ENCODE measurements at places on chromosomes 6 and 20. TPM values are rescaled to one million over a fixed set of nuclear protein-coding genes. Genes with fewer than 3 reads are reported as not detected.

GRCh38 chr6:148269386-148269785 is 73.3 kb upstream of the SASH1 start:
- H3K27ac ChIP-seq: peak overlapping the region; percentile 57
- peaks cover 30% of the 10 kb centered on the region for H3K4me1 ChIP-seq
- H3K36me3 ChIP-seq: no peaks in the 10 kb centered on the region
- no peak for DNase-seq
- H3K4me3 ChIP-seq: no peak overlapping the region

The CENPB gene
- 83.6 TPM for total RNA-seq

The MYCT1 gene
- not detected for total RNA-seq

DNA sequence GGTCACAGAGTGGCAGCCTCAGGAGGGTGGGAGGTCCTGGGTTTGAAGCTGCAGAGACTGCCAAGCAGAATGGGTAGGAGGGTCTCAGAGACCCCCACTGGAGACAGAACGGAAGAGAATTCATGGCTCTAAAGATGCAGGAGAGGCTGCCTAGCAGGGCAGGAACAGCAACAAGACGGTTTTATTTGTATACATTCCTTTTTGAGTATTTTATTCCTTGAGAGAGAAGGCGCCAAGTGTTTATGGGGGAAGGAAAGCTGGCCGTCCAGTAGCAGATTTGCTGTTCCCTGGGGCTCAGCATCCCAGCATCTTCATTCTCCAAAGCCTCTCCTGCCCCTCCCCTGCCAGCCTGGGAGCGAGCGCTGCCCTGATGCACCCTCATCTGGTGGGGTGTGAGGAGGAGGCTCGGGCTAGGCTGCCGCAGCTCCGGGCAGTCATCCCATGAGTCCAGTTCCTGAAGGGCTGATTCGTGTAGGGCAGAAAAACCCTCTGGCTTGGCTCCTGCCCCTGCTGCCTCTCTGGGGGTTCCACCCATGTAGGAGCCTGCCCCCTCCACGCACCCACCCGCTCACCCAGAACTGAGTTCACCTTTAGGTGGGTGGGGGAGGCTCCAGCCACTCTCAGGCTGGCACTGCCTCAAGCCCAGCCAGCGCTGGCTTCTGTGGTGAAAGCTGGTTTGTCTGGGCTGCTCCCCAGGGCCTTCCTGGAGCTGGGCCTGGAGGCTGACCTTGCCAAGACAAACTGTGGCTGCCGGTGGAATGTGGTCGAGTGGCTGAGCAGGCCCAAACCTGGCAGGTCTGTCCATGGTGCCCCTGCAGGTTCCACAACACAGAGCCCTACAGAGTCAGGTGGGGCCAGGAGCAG is 32.4 kb downstream of the CPXM1 start:
- H3K27ac ChIP-seq: no peak overlapping the region
- no peak overlapping the region for H3K4me3 ChIP-seq
- peaks cover 36% of the 10 kb centered on the region for H3K27me3 ChIP-seq
- H3K4me1 ChIP-seq: no peaks in the 10 kb centered on the region

DNA sequence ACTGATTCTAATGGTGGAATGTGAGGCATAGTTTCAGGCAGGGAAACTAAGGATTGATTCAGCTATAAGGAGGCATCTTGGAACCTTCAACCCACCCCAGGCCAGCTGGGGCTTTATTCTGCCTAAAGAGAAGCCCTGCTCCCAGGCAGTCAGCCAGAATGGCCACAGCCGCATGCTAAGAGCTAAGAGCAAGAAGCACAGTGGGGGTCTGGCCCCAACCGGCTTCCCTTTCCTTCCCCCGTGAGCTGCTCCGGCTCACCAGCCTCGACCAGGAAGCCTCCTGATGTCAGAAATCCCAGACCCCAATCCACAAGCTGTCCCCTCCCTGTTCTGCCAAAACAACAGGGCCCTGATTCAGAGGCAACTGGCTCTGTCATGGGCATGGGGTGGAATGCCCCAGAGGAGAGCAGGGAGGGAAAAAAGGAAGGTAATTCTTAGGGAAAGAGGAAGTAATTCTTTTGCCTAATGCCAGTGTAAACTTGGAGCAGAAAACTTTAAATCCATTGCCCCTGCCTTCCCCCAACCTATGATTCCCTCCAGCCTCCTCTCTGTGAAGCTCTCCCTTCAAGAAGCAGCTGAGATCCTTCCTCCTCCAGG is 6.9 kb downstream of the GRM4 start:
- H3K4me3 ChIP-seq: no peak overlapping the region
- H3K27ac ChIP-seq: no peak overlapping the region
- DNase-seq: no peak
- H3K4me1 ChIP-seq: no peaks in the 10 kb centered on the region
- peaks cover 78% of the 10 kb centered on the region for H3K27me3 ChIP-seq
- no peaks in the 10 kb centered on the region for H3K36me3 ChIP-seq

The TRERF1 gene
- 14.0 TPM for total RNA-seq

- H3K4me1 ChIP-seq: no peaks in the 10 kb centered on the region
- no peaks in the 10 kb centered on the region for H3K27me3 ChIP-seq
- H3K27ac ChIP-seq: no peak overlapping the region
- H3K4me3 ChIP-seq: no peak overlapping the region
- peaks cover 20% of the 10 kb centered on the region for H3K36me3 ChIP-seq
Measured at GRCh38 chr6:136274062-136274461, 15.6 kb downstream of the BCLAF1 start.

- no peaks in the 10 kb centered on the region for H3K36me3 ChIP-seq
- peaks cover 6% of the 10 kb centered on the region for H3K27me3 ChIP-seq
- no peaks in the 10 kb centered on the region for H3K4me1 ChIP-seq
- no peak for DNase-seq
- no peak overlapping the region for H3K4me3 ChIP-seq
- H3K27ac ChIP-seq: no peak overlapping the region
Measured at GRCh38 chr6:83838727-83839126, 14.4 kb upstream of the RIPPLY2 start.

DNA sequence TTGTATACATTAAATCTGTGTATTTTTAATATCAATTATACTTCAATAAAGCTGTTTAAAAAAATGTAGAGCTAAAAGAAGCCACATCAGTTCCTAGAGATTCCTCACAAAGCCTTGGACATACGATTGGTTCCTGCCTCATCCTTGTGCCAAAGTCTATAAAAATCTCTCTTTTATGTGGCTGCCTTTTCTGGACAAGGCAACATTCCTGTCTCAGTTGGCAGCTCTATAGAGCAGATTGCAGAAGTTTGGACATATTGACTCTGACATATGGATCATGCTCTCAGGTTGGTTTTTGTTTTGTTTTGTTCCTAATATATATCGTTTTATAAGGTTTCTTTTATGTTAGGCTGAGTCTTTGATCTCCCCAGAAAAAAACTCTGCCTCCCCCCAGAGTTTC is 148.9 kb downstream of the MAFB start:
- no peak overlapping the region for H3K27ac ChIP-seq
- H3K27me3 ChIP-seq: peaks cover 12% of the 10 kb centered on the region
- H3K4me3 ChIP-seq: no peak overlapping the region
- no peaks in the 10 kb centered on the region for H3K4me1 ChIP-seq

- H3K4me1 ChIP-seq: peaks cover 2% of the 10 kb centered on the region
- no peak overlapping the region for H3K27ac ChIP-seq
- no peak for DNase-seq
- peaks cover 26% of the 10 kb centered on the region for H3K36me3 ChIP-seq
Measured at GRCh38 chr6:20541382-20541781, 7.1 kb downstream of the CDKAL1 start.

GRCh38 chr6:138973466-138974153 is 14.4 kb downstream of the REPS1 start:
- no peak overlapping the region for H3K4me3 ChIP-seq
- H3K27me3 ChIP-seq: no peaks in the 10 kb centered on the region
- H3K4me1 ChIP-seq: peaks cover 46% of the 10 kb centered on the region
- no peak for DNase-seq

The MATN4 gene
- total RNA-seq: not detected

The ARMC12 gene
- 2.7 TPM for total RNA-seq

All from neural crest cell (in vitro differentiated cells).